ENCODE measurements at places on chromosomes 7 and 10.

DNA sequence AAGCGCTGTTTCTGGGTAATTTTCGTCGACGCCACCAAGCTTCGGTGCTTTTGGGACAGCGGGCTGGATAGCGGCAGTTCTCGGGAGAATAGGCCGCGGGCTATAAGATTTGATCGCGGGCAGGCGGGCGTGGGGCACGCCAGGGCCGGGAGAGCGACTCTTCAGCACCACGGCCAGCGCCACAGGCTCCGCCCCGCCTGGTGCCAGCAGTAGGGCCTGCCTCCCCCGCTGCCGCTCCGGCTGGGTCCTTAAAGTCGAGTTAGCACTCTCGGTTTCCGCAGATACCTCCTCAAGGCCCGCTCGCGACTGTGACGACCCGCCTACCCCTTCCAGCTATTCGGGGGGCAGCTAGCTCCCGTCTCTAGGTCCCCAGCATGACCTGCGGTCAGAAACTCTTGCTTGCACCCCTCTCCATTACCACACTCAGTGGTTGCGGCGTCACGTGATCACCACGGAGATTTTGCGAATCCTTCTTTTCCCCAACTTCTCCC lies 9.4 kb downstream of the NXPH1 start:
- DNase-seq: peak; percentile 87

GRCh38 chr7:22569586-22570321 lies 69.8 kb upstream of the STEAP1B start:
- no peak for DNase-seq

GRCh38 chr10:4174197-4174596 lies 389.2 kb upstream of the KLF6 start:
- DNase-seq: no peak

DNA sequence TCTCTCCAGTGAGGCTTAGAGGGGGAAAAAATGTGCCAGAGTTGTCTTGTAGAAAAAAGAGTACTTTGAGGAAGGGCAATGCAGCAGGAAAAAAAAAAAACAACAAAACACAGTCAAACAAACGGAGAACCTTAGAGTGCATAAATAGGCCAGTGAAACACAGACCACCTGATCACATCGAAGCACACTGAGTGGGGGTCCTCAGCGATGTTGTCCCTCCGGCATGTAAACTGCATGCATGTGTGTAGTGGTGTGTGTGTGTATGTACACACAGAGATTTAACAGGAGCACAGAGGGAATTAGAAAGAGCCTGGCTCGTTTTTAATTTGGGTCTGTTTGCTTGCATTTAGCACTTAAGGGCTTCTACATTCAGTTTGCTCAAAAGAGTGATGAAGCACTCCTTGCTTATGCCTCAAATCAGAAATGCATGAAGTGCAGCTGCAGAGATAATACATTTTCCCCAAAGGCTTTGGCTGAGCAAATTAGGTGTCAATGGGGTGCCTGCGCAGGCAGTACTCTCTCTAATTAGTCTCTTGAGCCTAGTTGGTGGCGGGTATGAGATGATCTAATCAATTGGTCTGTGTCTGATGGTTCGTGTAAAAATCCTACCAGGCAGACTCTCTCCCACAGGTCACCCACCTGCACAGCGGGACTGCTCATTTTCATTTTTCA lies 62.7 kb upstream of the FZD1 start:
- DNase-seq: no peak

Measured in left forelimb (tissue), 1 donor.